ENCODE measurements at places on chromosomes 3 and 15.

- DNase-seq: no peak
These were observed at the start of gene RETNLB for GRCh38 chr3:108757404-108757982. Gene RETNLB (minus strand): TSS chr3:108757410. CDS start chr3:108757185, 225 bp downstream.

- no peak for DNase-seq
These were observed 57.2 kb upstream of the SLC7A14 start for GRCh38 chr3:170642882-170643601.

- DNase-seq: no peak
These were observed 34.7 kb downstream of the NIPA2 start for GRCh38 chr15:22872936-22873701.

DNA sequence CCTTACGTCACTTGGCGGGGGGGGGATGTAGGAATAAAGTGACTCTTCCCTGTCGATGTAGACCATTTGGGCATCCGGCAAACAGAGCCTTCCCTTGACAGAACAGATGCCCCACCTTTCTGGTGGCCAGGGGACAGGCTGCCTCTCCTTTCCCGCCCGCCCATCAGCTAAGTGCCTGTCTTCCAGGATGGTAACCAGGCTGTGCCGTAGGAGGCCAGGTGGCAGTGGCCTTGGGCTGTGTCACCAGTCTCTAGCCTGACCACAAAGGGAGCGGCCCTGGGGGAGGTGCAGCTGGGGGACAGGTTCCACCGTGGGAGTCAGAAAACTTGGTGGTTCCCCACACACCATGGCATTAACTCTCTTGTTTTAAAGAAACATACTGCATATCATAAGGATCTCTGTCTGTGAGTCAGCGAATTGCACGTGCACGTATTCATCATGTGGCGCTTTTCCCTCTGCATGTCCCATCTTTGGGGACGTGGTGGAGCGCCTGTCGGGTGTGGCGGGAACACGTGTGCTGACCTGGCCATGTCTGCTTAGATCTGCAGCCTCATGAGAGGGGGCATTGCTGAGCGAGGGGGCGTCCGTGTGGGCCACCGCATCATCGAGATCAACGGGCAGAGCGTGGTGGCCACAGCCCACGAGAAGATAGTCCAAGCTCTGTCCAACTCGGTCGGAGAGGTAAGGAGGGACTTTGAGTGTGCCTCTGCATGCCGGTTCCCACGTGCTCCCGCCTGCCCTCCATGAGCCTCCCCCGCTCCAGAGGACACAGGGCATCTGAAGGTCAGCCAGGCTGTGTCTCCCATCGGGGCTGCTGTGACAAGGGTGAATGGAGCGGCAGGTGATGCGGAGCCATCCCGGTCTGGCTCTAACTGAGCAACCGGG is 156.0 kb downstream of the NSMCE3 start:
- DNase-seq: no peak

GRCh38 chr3:47961815-47962606 is 54.2 kb downstream of the MAP4 start:
- DNase-seq: no peak

GRCh38 chr3:60707452-60708020 is 543.7 kb downstream of the FHIT start:
- no peak for DNase-seq

- no peak for DNase-seq
These were observed 45.1 kb upstream of the PLXND1 start for GRCh38 chr3:129651435-129652202.

DNA sequence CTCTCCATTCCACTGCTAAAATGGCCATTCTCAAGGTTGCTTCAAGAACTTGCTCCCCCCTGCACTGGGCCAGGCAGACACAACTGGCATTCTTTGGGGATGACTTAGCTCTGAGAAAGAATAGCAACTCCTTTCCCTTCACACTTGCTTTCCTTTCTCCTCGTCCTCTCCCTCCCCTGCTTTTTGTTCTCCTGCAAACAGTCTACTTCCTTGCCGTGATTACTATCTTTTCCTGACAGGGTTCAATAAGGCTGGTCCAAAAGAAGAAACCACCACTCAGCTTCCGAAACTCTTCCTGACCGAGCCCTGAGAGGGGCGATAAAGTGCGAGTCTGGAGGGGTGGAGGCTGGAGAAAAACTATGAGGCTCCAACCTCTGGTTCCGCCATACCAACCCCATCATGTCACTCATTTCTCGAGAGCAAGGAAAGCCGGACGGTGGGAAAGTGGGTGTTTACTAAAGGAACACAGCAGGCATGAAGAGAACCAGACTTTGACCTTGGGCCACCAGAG is 5.0 kb downstream of the AMOTL2 start:
- DNase-seq: no peak

DNA sequence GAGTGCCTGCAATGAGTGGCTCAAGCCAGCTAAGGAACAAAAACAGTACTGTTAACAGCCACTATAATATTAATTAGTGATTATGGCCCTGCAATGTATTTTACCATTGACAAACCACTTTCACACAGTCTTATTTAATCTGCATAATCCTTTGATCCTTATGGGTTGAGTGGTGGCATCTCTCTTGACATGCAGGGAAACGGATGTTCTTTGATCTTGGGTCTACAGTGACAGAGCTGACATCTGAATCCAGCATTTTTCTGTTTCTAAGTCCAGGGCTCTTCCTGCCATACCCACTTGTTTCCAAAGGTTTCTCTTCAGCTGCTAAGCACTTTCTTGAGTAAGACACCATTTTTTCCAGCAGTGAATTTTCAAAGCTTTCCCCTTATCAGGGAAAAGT is 277.7 kb upstream of the ROPN1 start:
- no peak for DNase-seq

DNA sequence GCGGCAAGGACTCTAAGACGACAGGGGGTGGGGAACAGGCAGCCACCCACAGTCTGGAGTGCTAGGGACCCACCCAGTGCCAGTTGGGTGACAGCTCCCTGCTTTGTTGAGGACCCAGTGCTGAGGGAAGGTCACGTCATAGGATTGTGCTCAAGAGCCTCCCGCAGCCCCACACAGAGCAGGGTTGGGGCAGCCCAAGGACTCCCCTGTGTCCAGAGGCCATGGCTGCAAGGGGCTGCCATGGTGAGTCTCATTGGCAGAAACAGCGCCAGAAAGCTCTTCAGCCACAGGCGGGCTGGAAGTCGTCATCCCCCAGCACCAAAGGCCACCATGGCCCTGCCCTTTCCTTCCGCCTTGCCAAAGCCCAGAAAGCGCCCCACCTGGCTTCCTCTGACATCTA is 37.0 kb upstream of the PLXNA1 start:
- no peak for DNase-seq

DNA sequence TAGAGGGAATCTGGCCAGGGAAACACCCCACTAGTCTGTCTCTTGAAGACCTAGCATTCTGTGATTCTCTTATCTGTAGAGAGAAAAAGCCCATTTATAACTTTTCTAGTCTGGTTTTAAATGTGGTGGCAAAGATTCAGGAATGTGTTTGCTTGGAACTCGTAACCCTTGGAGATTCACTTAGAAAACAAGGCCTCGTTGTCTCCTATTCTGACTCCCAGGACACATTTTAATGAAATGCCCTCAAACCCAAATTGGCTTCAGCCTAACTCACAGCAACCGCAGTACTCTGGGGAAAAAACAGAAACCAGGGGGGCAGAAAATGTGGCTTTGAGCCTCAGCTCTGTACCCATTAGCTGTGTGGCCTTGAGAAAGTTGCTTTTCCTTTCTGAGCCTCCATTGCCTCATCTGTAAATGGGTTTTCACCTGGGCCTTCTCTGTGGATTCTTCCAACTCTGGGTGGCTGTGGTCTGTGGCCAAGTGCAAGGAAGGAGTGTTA is 36.5 kb downstream of the RPLP1 start:
- DNase-seq: no peak

- DNase-seq: no peak
These were observed 158.3 kb downstream of the SV2B start for GRCh38 chr15:91258415-91258759.

DNA sequence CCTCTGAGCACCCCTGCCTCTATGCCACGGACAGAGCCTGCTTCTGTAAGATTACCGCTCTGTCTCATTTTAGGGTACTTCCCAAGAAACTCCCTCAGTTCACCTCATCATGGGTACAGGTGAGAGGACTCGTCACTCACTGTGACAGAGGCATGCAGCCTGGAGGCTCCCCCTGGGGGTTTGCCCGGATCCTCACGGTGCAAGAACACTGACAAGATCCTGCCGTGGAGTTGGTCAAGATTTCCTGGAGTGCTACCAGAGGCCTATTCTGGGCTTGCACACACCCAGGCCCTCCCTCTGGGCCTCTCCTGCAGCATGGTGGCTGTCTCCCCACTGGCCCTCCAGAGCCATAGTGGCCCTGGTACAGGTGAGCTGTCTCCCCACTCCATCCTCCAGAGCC is 103.1 kb upstream of the TNIK start:
- DNase-seq: no peak

- DNase-seq: no peak
These were observed 1.0 kb upstream of the PCBP4 start for GRCh38 chr3:51968170-51968775.

GRCh38 chr15:51752888-51753287 is 1.5 kb downstream of the TMOD2 start:
- DNase-seq: no peak

DNA sequence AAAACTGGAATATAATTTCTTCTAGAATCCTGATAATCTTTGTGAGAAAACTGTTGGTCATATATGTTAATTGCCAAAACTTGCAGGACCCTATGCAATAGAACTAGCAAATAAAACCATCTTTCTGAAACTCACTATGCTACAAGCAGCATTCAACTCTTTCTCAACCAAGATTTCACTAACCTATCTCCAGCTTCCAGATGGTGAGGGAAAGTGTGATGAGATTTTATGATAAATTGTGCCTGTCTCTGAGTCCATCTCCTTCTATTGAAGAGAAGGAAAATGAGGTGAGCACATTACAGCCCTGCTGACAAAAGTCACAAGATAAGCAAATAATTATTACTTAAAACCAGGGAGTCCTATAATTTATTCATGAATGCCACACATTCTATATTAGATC is 44.1 kb upstream of the UBE2Q2 start:
- no peak for DNase-seq

DNA sequence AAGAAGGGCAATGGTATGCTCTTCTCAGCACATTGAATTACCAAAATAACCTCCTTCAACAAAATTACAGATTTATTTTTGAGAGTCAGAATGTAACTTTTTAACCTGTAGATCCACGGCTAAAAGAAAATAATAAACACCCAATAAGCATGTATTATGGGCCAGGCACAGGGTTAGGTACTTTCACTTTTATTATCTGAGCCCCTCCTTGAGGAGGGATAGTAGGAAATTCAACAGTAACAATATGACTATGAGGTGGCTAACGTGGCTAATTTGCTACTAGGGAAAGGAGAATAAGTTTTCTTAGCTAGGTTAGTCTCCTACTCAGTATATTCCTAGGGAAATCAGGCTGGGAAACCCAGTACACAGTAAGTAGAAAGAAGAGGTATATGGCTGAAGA is 306.9 kb downstream of the GAP43 start:
- DNase-seq: no peak

- DNase-seq: no peak
These were observed 55.7 kb upstream of the CP start for GRCh38 chr3:149277331-149277813.

DNA sequence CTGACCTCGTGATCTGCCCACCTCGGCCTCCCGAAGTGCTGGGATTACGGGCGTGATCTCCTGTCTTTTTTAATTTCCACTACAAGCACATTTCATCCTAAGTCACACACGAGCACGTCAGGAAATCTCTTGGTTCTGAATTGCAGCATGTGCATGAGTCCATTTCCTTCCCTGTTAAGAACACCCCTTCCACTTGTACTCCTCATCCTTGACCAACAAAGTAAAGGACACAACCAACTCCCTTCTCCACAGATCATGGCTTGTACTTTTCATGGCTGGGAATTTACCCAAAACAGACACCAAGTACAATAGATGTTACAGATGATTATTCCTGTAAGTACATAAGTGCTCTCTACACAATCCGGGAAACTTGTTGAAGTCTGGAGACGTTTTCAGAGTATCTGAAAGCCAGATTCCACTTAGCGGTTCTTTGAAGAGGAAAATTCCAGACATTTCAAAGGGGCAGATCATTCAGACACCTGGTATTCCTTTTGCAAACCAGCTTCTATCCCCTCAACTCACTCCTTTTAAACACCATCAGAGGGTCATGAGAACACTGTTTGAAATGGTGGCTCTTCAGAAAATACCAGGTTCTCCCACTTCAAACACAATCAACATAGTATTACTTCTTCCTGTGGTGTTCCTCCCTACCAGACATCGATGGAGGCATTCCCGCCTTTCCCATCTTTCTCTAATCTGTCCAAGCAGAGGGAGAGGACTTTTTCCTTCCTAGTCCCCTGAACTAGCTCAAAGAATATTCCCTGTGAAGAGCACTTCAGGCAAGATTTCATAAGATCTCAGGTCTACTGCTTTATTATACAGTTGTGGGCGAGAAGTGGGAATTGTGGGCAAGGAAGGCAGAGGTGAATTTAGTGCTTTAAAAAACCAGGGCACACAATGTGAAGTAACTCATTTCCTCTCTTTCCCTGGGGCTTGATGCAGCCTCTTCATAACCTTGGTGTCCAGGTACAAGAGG is 80.1 kb upstream of the TSC22D2 start:
- DNase-seq: no peak

- DNase-seq: no peak
These were observed 48.2 kb downstream of the MAP3K13 start for GRCh38 chr3:185411133-185411532.

DNA sequence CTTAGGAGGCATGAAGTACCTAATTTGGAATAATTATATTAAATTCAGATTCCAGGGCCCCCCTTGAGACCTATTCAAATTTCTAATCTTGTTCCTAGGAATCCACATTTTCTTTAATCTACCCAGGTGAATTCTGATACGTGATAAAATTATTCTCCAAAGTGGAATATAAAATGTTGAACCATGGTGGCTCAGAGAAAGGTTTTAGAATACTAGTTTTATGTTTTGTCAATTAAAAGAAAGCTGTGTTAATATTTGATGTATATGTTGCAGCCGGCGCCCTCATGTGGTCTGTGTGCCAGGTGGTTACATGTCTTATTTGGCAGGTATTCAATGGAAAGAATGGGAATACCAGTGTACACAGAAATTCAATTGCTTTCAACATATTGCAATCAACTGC is 321.8 kb downstream of the FEZF2 start:
- no peak for DNase-seq

DNA sequence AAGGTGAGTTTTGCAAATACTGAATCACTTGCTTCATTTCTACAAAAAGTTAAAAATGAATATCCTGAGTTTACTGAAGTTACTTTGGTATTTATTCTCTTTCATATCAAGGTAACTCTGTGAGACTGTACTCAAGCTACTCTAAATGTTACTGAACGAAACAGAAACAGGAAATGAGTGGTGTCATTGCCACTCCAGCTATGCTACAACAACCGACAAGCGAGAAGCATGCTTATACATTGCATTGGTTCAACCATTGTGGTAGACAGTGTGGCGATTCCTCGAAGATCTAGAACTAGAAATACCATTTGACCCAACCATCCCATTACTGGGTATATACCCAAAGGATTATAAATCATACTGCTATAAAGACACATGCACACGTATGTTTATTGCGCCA is 313.2 kb upstream of the THBS1 start:
- DNase-seq: no peak
